ENCODE measurements at places on chromosomes 12 and 14.

GRCh38 chr12:104588047-104588920 lies 131.5 kb downstream of the CHST11 start:
- no peak for DNase-seq

GRCh38 chr12:30823764-30824163 lies 69.0 kb upstream of the CAPRIN2 start:
- peak; percentile 62 for DNase-seq

DNA sequence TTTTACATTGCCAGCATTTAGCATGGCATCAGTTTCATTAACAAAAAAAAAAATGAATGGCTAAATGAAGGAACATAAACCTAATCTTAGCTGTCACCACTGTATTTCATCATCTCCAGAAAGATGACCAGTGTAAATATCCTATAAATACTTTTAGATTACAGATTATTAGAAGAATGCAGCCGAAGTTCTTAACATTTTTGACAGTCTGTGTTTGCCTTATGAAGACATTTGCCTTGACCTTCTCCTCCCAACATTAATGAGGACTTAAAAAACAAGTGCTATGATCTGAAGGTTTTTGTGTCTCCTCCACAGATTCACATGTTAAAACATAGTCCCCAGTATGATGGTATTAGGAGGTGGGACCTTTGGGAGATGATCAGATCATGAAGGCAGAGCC lies 253.0 kb downstream of the SNAPC1 start:
- no peak for DNase-seq

GRCh38 chr12:121781998-121782979 lies 11.2 kb downstream of the RHOF start:
- no peak for DNase-seq

- DNase-seq = no peak
These were observed 32.0 kb upstream of the CFAP54 start for GRCh38 chr12:96457191-96457930.

DNA sequence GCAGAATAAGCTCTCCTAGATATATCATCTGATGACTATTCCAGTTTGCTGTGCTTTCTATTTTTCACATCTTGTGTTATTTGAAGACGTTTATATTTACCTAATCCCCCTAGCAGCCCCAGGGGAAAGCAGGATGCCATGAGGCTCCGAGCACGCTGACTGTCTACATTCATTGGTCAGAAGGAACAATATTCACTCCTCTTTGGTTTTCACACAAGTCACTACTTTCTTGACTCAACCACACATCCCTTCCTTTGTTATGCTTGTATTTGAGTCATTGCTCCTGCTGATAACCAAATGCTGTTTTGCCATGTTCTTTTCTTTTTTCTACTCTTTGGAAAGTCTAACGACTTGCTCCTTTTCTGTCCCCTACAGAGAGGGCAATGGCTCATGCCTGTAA lies 86.5 kb upstream of the SLC38A2 start:
- DNase-seq = no peak

DNA sequence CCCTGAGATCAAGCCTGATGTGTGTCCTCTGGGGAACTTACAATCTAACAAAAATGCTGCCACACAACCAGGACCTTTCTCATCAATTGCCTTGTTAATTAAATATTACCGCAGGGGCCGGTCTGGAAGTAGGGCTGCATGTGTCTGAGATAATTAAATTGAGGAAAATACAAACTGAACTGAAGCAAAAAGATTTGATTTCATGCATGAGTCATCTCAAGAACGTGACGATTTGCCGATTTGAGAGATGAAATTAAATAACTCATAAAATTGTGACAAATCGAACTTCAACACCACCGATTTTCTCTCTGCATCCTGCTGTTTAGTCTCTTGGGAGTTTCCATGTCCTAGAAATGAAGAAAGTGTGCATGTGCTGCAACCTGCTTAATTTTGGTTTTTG lies 94.6 kb upstream of the DAAM1 start:
- DNase-seq = no peak

DNA sequence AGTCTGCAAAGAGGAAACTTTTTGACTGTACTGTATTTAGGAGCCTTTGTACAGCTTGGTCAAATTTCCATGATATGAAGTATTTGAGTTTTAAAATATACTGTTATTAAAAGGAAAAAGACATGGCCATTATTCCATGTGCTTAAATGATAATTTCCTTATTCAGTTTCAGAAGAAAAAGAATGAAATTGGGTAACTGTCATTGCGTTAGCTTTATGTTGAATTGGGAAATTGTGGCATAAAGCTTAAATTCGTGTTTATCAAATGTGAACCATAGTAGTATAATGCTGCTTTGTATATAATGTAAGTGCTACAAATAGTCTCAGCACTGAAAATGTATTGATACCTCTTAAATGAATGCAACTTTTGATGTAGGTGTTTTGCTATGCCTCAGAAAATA lies 64.9 kb downstream of the ETNK1 start:
- DNase-seq = no peak

GRCh38 chr12:47709237-47709636 lies 3.4 kb upstream of the RPAP3 start:
- no peak for DNase-seq

DNA sequence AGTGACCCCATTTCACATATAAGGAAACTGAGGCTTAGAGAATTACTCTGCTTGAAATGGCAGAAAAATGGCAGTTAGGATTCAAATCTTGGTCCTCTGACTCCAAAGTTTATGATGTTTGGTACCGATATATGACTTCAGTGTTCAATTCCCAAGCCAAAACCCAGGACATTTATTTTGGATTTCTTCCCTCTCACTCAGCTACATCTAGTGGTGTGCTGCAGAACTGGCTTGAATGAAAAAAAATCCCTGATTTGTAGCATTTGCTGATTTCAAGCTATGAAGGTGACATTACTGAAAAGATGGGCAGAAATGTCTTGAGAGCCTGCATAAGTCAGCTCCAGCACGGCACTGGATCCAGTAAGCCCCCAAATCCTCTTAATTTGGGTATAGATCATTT lies 106.4 kb downstream of the EFCAB11 start:
- DNase-seq = no peak

- peak; percentile 82 for DNase-seq
These were observed 20.4 kb downstream of the VASH1 start for GRCh38 chr14:76781648-76782051.

- no peak for DNase-seq
These were observed 1.8 kb downstream of the JAG2 start for GRCh38 chr14:105166571-105167302.

DNA sequence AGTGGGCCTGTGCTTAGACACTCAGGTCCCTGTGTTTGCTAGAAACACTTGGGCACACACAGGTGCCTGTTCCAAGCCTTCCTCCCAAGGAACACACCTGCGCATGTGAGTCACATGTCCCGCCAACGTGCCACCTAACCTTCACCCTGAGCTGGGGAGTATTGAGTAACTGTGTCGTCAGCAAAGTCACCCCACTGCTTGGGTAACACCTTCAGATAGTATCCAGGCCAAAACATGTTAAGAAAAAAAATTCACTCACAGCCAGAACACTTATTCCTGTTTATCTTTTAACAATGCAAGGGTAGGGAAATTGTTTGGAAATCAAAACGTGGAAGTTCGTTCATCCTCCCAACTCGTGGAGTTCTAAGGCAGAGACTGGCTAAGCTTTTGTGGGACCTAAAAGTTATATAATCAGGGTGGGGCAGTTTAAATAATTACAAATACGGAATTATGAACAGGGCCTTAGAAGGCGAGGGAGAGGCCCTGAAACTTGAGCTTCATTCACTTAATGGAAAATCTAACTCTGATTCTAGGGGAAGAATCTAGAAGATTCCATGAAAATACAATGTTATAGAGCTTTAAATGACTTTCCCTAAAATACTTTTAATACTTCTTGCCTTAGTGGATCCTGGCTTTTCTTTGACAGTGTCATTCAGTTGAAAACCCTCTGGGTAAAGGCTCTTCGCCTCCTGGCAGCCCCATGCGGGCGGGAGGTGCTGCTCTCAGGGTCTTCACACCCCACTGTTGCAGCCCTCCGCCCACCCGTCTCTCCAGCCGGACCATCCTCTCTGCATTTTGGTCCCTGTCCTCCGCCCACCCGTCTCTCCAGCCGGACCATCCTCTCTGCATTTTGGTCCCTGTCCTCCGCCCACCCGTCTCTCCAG lies 30.3 kb upstream of the ADIPOR2 start:
- DNase-seq = peak; percentile 95

GRCh38 chr12:53739214-53740129 lies 12.2 kb upstream of the CALCOCO1 start:
- no peak for DNase-seq

GRCh38 chr12:112965643-112966042 lies 12.7 kb upstream of the OAS2 start:
- DNase-seq = peak; percentile 50

DNA sequence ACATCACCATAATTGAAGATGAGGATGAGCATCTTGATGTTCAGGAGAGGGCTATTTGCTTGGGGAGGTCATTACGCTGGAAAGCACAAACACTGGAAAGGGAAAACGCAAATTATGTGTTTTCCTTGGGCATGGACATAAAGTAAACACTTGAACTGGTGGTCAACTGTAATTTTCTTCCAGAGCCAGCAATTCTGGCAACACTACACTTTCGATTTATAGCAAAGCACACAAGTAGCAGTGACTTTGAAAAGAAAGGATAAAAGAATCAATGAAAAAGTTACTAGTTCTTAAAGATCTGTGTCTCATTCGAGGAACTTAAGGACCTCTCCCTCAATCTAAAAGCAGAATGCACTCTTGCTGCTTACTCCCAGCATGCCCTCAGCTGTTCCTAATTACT lies 2.2 kb downstream of the CLEC14A start:
- no peak for DNase-seq

DNA sequence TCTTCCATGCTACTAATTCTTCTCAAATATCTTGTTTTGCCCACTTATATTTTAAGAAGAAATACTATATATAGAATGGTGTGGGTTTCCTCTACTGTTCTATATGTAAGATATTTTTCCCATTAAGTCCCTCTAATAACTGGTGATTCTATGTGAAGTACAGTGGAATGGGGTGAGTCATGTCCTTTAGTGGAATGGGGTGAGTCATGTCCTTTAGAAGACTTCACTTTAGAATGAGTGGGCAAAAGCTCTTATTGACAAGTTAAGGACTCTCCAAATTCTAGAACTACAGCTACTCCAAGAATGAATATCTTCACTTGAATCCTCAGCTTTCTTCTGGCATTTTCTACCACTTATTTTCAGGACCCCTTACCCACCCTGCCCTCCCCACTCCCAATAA lies 349.9 kb downstream of the ETNK1 start:
- DNase-seq = no peak

GRCh38 chr14:69044965-69045555 lies 66.0 kb upstream of the ACTN1 start:
- no peak for DNase-seq

GRCh38 chr12:67145692-67146091 lies 123.5 kb upstream of the CAND1 start:
- DNase-seq = no peak

- no peak for DNase-seq
These were observed 12.3 kb downstream of the EMP1 start for GRCh38 chr12:13208533-13209435.

- no peak for DNase-seq
These were observed 463.5 kb downstream of the TMEM132D start for GRCh38 chr12:129440278-129440677.

DNA sequence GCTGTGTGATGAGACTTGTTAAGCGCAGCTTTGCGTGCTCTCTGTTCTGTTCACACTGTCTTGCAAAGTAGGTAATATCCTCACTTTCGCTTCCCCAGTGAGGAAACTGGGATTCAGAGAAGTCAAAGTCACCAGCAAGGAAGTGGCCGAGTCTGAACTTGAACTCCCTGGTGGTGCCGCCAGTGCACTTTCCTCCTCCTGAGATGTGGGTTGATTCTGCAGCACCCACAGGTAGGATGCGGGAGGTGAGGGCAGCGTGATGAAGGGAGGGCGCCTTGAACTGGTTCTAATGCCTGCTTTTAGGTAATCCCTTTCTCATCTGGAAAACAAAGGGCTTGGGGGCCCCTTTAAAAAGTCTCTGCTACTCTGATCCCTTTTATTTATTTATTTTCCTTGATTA lies 54.9 kb upstream of the IGF1 start:
- DNase-seq = no peak

DNA sequence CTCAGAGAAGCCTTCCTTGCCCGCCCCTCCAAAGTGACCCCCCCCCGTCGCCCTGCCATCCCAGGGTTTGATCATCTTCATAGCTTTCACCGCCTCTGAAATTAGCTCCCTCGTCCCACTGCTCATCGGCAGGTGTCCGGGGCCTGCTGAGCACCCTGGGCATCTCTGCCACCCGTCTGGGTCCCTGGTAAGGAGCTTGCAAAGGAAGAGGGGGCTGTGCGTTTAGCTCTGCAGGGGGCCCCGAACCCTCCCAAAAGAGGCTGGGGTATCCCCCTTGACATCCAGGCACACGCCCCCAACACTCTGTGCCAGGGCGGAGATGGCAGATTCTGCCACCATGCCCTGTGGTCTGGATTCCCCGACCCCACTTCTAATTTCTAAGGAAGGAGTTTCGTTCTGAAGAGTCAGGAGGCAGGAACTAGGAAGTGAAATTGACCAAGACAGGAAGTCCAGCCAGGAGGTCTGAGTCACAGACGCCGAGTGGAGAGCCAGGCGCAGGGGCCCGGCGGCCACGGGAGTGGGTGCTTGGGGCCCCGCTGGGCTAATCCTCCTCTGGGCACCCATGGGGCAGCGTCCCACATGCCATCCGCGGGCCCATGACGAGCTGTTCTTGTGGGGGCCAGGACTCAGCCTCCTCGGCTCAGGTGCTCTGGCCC lies 95.7 kb downstream of the RFLNA start:
- DNase-seq = no peak

GRCh38 chr12:6927379-6928021 lies at the start of gene ATN1:
Gene ATN1, plus strand, starts transcription at chr12:6927959. Its CDS starts 6,043 bp downstream, at chr12:6934002.
- no peak for DNase-seq

- DNase-seq = no peak
These were observed 270.3 kb downstream of the NRXN3 start for GRCh38 chr14:78440356-78440894.

DNA sequence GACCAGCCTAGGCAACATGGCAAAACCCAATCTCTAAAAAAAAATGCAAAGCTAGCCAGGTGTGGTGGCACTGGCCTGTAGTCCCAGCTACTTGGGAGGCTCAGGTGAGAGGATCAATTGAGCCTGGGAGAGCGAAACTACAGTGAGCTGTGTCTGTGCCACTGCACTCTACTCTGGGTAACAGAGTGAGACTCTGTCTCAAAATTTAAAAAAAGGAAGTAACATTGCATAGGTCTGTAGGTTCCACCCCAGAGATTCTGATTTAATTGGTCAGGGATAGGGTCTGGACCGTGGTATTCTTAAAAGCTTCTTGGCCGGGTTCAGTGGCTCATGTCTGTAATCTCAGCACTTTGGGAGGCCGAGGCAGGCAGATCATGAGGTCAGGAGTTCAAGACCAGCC lies 26.2 kb downstream of the ZC2HC1C start:
- no peak for DNase-seq

GRCh38 chr14:68393259-68393658 lies 399.6 kb downstream of the ZFP36L1 start:
- DNase-seq = no peak

- no peak for DNase-seq
These were observed 243.3 kb upstream of the FKBP4 start for GRCh38 chr12:2551412-2551900.

GRCh38 chr14:63960926-63961567 lies 108.2 kb downstream of the SYNE2 start:
- no peak for DNase-seq

- DNase-seq = peak; percentile 68
These were observed 32.4 kb downstream of the C14orf132 start for GRCh38 chr14:96071561-96071960.

- no peak for DNase-seq
These were observed 1.7 kb upstream of the AKAP6 start for GRCh38 chr14:32327255-32327961.

All from lower leg skin (tissue), 4 donors.